GM12891 (cell line): ENCODE measurements at places on chromosomes 2 and 18.

GRCh38 chr2:239257511-239257937, 143.3 kb downstream of the HDAC4 start:
- no peak for DNase-seq

DNA sequence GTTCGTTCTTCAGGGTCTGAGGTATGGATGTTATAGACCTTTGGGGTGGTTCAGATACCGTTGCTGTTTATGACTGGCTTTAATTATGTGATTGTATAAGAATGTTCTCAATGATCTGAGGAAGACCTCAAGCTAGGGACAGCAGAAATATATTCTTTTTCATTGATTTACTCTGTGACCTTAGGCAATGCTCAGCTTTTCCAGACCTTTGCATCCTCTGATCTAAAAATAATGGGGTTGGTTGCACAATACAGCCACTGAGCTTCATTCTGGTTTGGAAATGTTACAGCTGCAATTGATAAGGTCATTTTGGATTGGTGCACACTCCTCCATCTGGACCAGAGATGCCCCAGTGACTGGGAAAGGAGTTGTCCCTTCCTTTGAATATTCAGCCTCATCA, 17.2 kb upstream of the CABYR start:
- DNase-seq: no peak

DNA sequence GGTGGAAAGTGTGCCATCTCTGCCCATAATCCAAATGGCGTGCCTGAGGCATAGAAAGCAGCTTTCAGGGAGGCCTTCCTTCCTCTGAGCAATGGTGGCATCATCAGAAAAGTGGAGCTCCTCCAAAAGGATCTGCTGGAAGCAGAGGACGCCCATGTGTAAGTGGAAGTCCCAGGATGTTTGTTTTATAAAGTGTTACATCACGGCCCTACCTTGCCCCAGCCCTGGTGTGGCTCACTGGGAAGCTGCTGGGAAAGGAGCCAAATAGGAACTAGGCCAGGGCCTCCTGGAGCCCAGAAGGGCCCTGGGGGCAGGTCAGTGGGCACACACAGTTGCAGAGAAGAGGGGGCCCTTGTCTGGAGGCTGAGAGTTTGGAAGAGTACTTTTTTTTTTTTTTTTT, 4.2 kb upstream of the ODC1 start:
- no peak for DNase-seq

DNA sequence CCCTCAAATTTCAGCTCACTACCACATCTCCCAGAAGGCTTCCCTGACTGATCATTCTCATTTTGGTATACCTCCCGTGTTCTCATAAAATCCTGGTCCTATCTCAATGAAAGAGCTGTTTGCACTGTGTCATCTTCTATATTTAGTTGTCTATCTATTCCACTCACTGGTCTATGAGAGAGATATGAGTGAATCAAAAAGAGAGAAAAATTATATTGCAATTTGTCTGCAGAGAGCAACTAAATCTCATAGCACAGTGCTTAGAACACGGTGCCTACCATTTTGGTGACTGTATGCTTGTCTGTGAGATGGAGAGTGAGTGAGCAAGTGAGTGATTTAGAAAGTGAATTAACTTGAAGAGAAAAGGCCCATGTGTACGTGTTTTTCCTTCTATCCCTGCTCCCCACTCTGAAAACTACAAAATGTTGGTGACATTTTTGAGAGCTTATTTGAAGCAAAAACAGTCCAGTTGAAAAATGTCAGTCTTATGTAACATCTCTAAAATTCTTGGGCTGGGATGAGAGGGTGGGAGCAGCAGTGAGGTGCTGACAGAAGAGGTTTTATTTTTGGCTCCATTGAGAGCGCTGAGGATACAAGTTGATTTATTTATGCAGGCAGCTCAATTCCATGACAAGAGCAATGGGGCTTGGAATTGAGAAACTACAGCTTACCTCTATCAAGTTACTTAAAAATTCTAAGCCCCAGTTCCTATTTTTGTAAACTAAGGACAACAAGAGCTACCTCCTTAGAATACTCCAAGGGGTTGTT, 373.5 kb upstream of the CHST9 start:
- DNase-seq: no peak

- DNase-seq: no peak
Measured at GRCh38 chr2:37809931-37810570, 115.0 kb upstream of the RMDN2 start.

GRCh38 chr2:224360801-224361251, 41.1 kb downstream of the FAM124B start:
- no peak for DNase-seq
